ENCODE measurements at places on chromosomes 13 and 19.

- no peak for DNase-seq
Measured at GRCh38 chr13:82654861-82655855, 1227.1 kb downstream of the SLITRK1 start.

- peak; percentile 26 for DNase-seq
Measured at GRCh38 chr13:39347926-39348901, 254.8 kb downstream of the LHFPL6 start.

DNA sequence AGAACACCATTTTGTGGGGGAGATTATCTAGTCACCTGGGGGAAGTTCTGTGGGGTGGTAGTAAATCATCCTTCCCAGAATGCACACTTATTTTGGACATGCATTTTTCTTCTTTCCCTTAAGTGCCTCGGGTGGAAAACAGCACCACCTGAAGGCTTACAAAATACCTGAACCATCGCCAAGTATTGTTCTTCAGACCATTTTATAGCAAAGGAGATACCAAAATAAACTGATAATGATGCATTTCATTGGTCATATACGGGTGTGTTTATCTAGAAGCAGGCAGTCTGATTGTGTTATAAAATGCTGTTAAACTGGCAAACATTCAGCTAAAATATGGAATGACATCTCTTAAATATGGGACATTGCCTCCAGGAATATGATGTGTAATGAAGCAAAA, 1034.7 kb downstream of the SLITRK1 start:
- no peak for DNase-seq

- no peak for DNase-seq
Measured at GRCh38 chr13:113152984-113153809, 5.3 kb upstream of the PROZ start.

DNA sequence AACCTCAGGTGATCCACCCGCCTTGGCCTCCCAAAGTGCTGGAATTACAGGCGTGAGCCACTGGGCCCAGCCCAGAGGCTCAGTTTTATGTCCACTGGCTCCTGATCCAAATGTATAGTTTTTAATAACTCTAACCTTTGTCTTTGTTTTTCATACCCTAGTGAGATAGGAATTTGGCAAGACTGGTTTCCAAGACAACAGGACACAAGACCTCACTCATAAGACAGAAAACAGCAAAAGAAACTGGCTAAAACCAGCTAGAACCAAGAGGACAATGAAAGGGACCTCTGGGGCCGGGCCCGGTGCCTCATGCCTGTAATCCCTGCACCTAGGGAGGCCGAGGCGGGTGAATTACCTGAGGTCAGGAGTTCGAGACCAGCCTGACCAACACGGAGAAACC, 27.6 kb downstream of the CPT1C start:
- no peak for DNase-seq

Data from anterior cingulate cortex (tissue), 58 donors.